A172 (cell line): ENCODE measurements at places on chromosomes 1 and 21. TPM values are rescaled to one million over a fixed set of nuclear protein-coding genes. Genes with fewer than 3 reads are reported as not detected.

SPRR2F gene
- not detected in 2 replicates for total RNA-seq

DNA sequence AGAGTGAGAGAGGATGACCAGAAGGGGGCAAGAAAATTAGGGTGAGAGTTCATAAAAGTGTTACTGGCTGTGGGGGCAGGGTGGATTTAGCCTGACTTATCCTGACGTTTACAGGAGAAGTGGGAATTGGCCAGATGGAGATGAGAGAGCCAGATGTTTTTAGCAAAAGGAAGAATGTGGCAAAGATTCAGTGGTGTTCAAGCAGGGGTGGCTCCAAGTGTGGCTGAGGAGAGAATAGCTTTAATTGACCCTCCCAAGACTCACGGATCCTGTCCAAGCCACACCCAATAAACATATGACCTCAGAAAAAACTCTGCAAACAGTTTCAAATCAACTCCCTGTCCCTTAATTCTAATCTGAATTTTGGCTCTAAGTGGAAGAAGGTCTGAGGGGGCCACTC, 35.2 kb upstream of the EDEM3 start:
- DNase-seq, result no peak

DNA sequence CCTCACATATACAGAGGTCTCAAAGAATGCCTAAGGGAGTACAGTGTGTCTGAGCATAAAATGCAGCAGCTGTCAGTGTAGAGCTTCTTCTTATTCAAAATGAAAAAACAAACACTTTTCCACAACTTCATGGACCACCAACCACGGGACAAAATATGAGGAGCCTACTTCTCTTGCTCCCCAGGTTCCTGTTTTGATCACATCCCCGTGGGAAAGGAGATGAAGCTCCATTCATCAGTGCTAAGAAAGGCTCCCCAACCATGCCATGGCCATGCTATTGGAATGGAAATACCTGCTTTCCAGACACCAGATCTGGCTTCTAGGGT, 383 bp downstream of the CD48 start:
- DNase-seq, result no peak

GRCh38 chr1:6538956-6539355, 15.4 kb downstream of the NOL9 start:
- no peak for DNase-seq

DNA sequence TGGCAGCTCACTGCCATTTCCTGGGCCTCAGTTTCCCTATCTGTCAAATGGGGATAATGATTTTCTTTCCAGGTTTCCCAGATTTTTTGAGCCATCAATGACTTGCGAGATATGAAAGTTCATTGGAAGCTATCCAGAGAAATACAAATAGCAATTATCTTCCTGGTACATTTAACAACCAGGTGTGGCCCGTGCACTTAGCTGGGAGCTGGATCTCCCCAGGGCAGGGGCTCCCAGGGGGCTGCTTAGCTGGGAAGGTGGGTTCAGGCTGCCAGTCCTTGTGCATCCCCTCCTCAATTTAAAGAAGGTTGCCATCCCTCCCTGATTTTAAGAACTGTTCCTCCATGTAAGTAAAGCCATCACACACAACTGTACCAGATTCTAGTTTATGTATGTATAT, 3.6 kb upstream of the TMEM54 start:
- no peak for DNase-seq

ORC1 gene
- 21.1 and 24.3 TPM in 2 replicates for total RNA-seq
